HepG2 (cell line): ENCODE measurements at places on chromosomes 12 and 14. TPM values are rescaled to one million over a fixed set of nuclear protein-coding genes. Genes with fewer than 3 reads are reported as not detected.

Gene HOXC5
- polyA plus RNA-seq, result not detected in 2 replicates

Gene POLR3B
- 4.0 and 4.8 TPM in 2 replicates for polyA plus RNA-seq

Gene TEAD4
- 65.0 and 69.4 TPM in 2 replicates for polyA plus RNA-seq

Gene EPYC
- polyA plus RNA-seq, result not detected in 2 replicates

Gene TSPAN19
- polyA plus RNA-seq, result not detected in 2 replicates

Gene GALNT6
- polyA plus RNA-seq, result 0.78 and 1.0 TPM in 2 replicates

Gene GPR135
- polyA plus RNA-seq, result 0.46 and 0.52 TPM in 2 replicates

DNA sequence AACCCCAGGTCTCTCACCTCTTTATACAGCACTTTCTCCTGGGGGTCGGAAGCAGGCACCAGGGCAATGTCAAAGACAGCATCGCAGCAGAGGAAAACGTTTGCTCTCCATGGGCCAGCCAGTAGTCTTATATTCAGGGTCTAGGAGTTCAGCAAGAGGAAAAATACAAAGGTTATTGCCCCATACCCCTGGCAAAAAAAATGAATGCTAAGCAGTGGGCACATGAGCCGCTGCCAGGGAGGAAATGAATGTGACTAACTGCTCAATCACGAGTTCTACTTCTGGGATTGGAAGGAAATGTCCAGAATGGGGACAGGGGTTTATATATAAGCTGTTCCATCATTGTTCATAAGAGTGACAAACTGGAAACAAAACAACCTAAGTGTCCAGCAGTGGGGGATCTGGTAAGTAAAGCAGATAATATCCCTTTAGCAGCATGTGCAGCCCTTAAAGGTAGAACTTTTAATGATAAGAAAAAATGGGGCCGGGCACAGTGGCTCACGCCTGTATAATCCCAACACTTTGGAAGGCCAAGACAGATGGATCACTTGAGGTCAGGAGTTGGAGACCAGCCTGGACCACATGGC, 53.8 kb downstream of the PHETA1 start:
- H3K36me3 ChIP-seq, result no peaks in the 10 kb centered on the region
- peaks cover 11% of the 10 kb centered on the region; the same call in 2 of the 3 replicates for H3K27me3 ChIP-seq
- H3K4me3 ChIP-seq, result no peak overlapping the region

DNA sequence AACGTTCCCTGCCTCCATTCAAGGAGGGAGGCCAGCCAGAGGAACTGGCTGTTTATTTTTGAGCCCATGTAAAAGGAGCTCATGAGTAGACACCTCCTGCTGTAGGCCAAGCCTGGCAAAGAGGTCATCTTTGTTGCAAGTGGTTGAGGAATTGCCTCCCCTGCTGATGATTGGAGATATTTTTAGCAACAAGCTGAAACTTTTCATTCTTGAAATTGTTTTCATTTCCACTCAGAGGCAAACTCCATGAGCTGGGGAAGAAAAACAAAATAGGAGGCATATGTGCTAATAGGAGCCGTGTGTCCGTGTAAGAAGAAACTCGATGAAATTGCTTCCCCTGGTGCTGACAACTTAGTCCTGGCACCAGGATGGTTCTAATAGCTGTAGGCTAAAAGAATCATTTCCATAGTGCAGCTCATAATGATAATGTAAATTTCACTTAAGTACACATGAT, 440.1 kb upstream of the FAR2 start:
- H3K27ac ChIP-seq, result no peak overlapping the region
- H3K27me3 ChIP-seq, result no peaks in the 10 kb centered on the region
- H3K4me1 ChIP-seq, result no peaks in the 10 kb centered on the region
- DNase-seq, result no peak
- H3K36me3 ChIP-seq, result no peaks in the 10 kb centered on the region
- H3K4me3 ChIP-seq, result no peak overlapping the region

DNA sequence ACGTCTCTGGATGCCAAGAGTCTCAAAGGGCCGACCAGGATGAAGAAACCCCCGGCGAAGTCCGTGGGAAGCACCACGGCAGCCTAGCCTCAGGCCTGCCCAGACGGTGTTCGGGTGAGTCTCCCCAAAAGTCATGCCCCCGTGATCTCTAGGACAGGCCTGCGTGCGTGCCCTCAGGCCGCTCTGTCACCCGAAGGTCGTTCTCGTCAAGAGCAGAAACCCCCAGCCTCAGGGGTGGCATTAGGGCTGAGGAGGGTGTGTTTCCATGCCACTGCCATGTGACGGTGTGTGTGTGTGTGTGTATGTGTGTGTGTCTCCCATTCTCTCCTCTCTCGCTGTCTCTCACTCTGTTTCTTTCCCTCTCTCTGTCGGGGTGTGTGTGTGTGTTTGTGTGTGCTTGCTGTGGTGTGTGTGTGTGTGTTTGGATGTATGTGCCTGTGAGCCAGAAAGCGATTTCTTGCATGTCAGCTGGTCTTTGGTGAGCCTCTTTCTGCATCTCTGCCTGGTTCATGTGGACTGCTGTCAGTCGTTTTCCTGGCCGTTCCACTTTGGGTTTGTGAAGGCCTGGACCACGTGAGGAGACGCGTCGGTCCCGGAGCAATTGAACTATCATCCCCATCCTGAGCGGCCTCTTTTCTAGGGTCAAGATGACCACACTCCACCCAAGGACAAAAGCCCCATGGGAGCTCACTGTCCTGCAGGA, 772.5 kb upstream of the ALG10B start:
- H3K27me3 ChIP-seq, result no peaks in the 10 kb centered on the region
- H3K4me3 ChIP-seq, result no peak overlapping the region
- H3K27ac ChIP-seq, result no peak overlapping the region
- no peaks in the 10 kb centered on the region for H3K36me3 ChIP-seq
- DNase-seq, result no peak
- H3K4me1 ChIP-seq, result no peaks in the 10 kb centered on the region

- no peaks in the 10 kb centered on the region for H3K27me3 ChIP-seq
- no peaks in the 10 kb centered on the region for H3K36me3 ChIP-seq
- no peaks in the 10 kb centered on the region for H3K4me1 ChIP-seq
- no peak overlapping the region for H3K27ac ChIP-seq
- H3K4me3 ChIP-seq, result no peak overlapping the region
- DNase-seq, result no peak
Observed at GRCh38 chr14:58104808-58105207, 47.2 kb downstream of the ARMH4 start.

DNA sequence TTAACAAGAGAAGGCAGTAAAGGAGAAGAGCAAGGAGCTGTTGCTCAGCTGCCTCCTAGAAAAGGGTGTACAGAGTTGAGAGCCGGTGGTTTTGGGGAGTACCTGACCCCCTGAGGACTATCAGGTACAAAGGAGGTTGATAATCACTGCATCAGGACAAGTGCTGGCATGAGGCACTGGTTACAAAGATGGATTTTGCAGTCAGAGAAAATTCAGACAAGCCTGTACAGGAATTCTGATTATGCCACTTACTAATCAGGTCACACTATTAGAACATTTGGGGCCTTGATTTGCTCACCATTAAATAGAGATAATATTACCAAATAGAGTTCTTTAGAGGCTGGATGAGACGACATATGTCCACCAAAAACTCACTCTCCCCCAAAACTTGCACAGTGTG, 450.9 kb upstream of the TMPO start:
- no peaks in the 10 kb centered on the region for H3K36me3 ChIP-seq
- no peaks in the 10 kb centered on the region for H3K4me1 ChIP-seq
- no peaks in the 10 kb centered on the region for H3K27me3 ChIP-seq

DNA sequence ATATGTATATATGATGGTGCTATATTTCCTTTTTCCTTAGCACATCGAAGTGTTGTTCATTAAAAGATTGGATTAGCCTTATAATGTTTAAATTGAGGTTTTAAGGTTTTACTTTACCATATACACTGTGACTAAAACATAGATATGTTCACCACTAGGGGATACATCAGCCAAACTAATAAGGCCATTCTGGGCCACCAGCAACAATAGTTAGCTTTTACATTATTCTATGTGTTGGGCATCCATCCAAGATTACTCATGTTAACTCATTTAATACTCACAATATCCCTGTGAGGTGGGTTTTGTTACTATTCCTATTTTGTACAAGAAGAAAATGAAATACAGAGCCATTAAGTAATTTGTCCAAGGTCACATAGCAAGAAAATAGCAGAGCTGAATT, 202.6 kb upstream of the AVPR1A start:
- H3K36me3 ChIP-seq, result no peaks in the 10 kb centered on the region
- no peaks in the 10 kb centered on the region for H3K27me3 ChIP-seq
- no peaks in the 10 kb centered on the region for H3K4me1 ChIP-seq
- no peak overlapping the region for H3K27ac ChIP-seq

DNA sequence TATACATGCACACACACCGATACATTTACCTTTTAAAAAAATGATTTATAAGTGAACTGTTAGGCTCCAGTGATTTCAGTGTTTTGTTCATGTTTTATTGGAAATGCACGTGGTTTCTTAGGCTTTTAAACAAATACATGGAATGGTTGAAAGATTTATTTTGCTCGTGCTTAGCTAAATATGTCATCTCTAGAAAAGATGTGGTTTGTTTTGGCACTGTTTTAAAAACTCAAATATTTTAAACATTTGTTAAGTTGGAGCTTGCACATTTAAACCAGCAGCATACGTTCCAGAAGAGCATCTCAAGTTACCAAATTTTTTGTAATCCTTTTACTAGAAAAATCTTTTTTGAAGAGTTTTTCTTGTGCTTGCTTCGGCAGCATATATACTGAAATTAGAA, 44.5 kb downstream of the FOXA1 start:
- DNase-seq, result no peak
- H3K36me3 ChIP-seq, result no peaks in the 10 kb centered on the region
- no peaks in the 10 kb centered on the region for H3K27me3 ChIP-seq
- peaks cover 39% of the 10 kb centered on the region for H3K4me1 ChIP-seq

GRCh38 chr12:115852054-115852453, 425.4 kb downstream of the MED13L start:
- H3K27me3 ChIP-seq, result no peaks in the 10 kb centered on the region
- H3K27ac ChIP-seq, result no peak overlapping the region
- H3K4me1 ChIP-seq, result no peaks in the 10 kb centered on the region
- no peak overlapping the region for H3K4me3 ChIP-seq

- H3K27me3 ChIP-seq, result no peaks in the 10 kb centered on the region
- no peak overlapping the region for H3K4me3 ChIP-seq
- DNase-seq, result no peak
- no peaks in the 10 kb centered on the region for H3K36me3 ChIP-seq
Observed at GRCh38 chr12:93537769-93538168, 34.7 kb upstream of the SOCS2 start.

DNA sequence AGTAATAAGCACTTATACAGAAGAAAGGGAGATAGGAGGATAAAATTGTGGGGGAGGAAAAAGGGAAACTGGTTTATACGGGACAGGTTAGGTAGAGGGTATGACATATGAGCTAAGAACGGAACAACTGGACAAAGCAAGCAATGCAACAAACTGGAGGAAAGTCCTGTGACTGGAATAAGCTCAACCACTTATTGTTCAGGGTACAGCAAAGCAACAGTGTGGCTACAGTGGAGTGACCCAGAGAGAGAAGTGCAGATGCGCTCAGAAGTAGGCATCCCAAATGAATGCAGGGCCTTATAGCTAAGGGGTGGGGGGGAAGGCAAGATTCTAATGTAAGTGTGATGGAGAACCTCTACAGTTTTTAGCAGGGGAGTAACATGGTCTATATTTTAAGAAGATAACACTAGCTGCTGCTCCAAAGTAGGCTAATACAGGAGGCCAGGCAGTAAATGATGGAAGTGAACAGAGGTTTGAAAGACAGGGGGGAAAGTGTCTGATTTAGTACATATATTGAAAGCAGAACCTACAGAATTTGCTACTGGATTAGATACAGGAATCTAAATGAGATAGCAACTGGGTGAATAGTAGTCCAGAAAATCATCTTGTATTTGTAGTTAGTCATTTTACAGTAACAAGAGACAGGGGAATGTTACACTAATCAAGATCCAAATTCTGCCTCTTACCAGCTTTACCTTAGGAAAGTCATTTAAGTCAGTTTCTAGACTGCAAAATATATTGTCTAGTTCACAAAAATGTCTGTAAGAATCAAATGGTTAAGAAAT, 3.3 kb downstream of the UBE2N start:
- H3K4me3 ChIP-seq, result no peak overlapping the region
- peaks cover 1% of the 10 kb centered on the region; the same call in 1 of the 2 replicates for H3K36me3 ChIP-seq
- H3K4me1 ChIP-seq, result peaks cover 68% of the 10 kb centered on the region
- no peaks in the 10 kb centered on the region; the same call in 2 of the 3 replicates for H3K27me3 ChIP-seq

GRCh38 chr14:83697099-83697498, 1832.8 kb upstream of the FLRT2 start:
- H3K27me3 ChIP-seq, result no peaks in the 10 kb centered on the region
- no peak for DNase-seq
- no peaks in the 10 kb centered on the region for H3K36me3 ChIP-seq
- no peak overlapping the region for H3K27ac ChIP-seq

- H3K36me3 ChIP-seq, result no peaks in the 10 kb centered on the region
- no peak overlapping the region for H3K4me3 ChIP-seq
- H3K4me1 ChIP-seq, result peaks cover 11% of the 10 kb centered on the region
- DNase-seq, result no peak
Observed at GRCh38 chr14:96792003-96792402, 5.2 kb upstream of the VRK1 start.

- H3K4me3 ChIP-seq, result no peak overlapping the region
- no peak overlapping the region for H3K27ac ChIP-seq
- no peaks in the 10 kb centered on the region for H3K36me3 ChIP-seq
- no peak for DNase-seq
- peaks cover 1% of the 10 kb centered on the region; the same call in 1 of the 2 replicates for H3K27me3 ChIP-seq
- no peaks in the 10 kb centered on the region for H3K4me1 ChIP-seq
Observed at GRCh38 chr12:33052141-33053051, 155.8 kb upstream of the PKP2 start.

GRCh38 chr14:32545506-32546210, 216.6 kb downstream of the AKAP6 start:
- H3K4me3 ChIP-seq, result no peak overlapping the region
- no peaks in the 10 kb centered on the region for H3K27me3 ChIP-seq
- no peak overlapping the region for H3K27ac ChIP-seq
- H3K4me1 ChIP-seq, result no peaks in the 10 kb centered on the region
- H3K36me3 ChIP-seq, result no peaks in the 10 kb centered on the region

GRCh38 chr12:86138770-86139169, 117.4 kb downstream of the MGAT4C start:
- no peaks in the 10 kb centered on the region for H3K4me1 ChIP-seq
- H3K4me3 ChIP-seq, result no peak overlapping the region
- no peaks in the 10 kb centered on the region for H3K27me3 ChIP-seq
- DNase-seq, result no peak
- no peak overlapping the region for H3K27ac ChIP-seq
- H3K36me3 ChIP-seq, result no peaks in the 10 kb centered on the region

- H3K4me1 ChIP-seq, result no peaks in the 10 kb centered on the region
- no peak overlapping the region for H3K4me3 ChIP-seq
- no peak overlapping the region for H3K27ac ChIP-seq
- DNase-seq, result no peak
Observed at GRCh38 chr12:130425698-130426245, 88.1 kb downstream of the PIWIL1 start.

GRCh38 chr14:101252443-101253214, 308.7 kb upstream of the DIO3 start:
- no peak overlapping the region for H3K4me3 ChIP-seq
- DNase-seq, result no peak
- H3K4me1 ChIP-seq, result peaks cover 12% of the 10 kb centered on the region
- peaks cover 23% of the 10 kb centered on the region for H3K27me3 ChIP-seq
- no peak overlapping the region for H3K27ac ChIP-seq
- no peaks in the 10 kb centered on the region for H3K36me3 ChIP-seq
